ELF-1 (cell line): ENCODE measurements at places on chromosomes 3 and 15.

DNA sequence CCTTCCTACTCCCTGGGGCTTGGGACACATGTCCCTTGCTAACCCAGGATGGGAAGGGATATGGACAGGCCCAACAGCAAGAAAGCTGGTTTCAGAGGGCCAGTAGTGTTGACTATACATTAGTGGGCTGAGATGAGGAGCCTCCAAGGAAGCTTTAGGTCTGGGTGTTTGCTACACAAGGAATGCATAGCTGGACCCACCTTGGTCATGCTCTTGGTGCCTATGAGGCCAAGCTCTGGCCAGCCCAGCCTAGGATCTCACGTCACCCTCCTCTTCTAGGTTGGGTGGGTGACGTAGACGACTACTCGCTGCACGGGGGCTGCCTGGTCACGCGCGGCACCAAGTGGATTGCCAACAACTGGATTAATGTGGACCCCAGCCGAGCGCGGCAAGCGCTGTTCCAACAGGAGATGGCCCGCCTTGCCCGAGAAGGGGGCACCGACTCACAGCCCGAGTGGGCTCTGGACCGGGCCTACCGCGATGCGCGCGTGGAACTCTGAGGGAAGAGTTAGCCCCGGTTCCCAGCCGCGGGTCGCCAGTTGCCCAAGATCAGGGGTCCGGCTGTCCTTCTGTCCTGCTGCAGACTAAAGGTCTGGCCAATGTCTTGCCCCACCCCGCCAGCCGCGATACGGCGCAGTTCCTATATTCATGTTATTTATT is 653 bp upstream of the WDR6 start:
- DNase-seq = no peak

- DNase-seq = no peak
Measured at GRCh38 chr3:17355591-17355990, 386.8 kb downstream of the TBC1D5 start.

DNA sequence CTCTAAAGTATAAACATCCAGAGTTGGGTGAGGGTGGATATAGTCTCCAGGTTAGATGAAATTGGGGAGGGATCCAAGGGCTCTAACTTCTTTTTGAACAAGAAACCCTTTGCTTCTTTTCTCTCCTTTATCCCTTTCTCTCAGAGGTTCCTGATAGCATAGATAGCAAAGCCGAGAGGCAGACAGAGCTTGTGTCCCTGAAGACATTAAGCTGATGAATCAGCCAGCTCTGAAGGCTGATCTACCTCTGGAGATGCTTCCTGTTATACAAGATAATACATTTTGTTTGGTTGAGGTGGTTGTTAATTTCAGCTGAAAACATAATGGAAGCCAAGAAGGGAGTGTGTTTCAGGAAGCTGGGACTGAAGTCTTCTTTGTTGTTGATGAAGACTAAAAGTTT is 193.2 kb downstream of the PDCD6IP start:
- no peak for DNase-seq

DNA sequence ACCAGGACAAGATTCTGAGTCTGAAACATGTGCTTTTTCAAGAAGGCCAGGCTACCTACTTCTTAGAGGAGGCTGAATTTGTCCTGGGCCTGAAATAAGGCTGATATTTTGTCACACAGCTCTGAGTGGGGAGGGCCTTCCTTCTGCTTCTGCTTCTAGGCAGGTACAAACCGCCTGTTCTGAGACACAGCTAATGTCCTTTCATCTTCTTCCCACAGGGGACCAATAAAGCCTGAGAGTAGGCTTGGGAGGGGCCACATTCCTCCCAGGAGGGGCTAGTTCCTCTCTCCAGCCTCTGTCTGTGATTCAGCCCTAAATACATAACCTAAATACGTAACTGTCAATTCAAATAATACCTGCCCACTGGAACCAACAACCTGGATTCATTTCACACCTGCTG is 34.8 kb downstream of the CRYGS start:
- peak; percentile 19 for DNase-seq

- no peak for DNase-seq
Measured at GRCh38 chr3:129695230-129695629, 88.8 kb upstream of the PLXND1 start.

DNA sequence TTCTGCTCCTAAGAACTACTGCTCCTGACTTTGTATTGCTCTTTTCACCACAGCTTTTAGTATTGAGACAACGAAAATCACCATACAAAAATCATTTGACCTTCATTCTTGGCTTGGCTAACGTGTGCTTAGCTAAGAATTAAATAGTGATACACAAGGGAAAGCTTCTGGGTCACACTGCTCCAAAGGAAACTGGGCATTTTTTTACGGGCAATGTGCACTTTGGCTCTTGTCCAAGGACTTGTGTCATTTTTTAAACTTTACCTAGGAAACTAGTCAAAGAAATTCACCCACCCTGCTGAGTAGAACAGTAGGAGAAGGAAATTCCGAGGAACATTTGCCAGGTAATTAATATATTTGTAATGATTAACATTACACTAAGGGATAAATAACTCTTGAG is 19.8 kb downstream of the WDR72 start:
- no peak for DNase-seq

DNA sequence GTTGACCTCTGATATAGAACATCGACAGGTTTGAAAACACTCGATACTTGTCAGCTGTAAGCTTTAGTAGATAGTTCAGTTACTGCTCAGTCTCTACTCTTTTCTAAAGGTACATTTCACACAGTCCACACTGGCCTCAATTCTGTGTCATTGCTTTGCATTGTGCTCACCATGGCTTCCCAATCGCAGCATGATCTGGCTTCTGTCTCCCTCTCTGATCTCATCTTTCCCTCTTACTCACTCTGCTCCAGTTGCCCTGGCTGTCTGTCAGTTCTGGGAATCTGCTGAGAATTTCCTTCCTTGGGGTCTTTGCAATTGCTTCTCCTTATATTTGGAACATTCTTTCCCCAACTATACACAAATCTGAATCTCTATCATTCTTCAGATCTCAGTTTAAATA is 80.6 kb downstream of the GTF2E1 start:
- no peak for DNase-seq

DNA sequence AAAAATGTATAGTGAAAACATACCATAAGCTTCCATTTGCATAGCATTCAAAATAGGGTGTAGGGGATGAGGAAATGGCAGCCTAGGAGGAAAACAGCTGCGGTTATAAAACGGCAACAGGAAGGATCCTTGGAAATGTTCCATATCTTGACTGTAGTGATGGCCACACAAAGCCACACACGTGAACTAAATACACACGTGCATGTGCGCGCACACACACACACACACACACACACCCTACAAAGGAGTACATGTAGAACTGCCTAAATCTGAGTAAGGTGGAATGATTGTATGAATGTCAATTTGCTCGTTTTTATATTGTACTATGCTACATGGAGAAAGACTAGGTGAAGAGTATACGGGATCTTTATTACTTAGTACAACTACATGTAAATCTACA is 3.9 kb upstream of the IREB2 start:
- DNase-seq = no peak

DNA sequence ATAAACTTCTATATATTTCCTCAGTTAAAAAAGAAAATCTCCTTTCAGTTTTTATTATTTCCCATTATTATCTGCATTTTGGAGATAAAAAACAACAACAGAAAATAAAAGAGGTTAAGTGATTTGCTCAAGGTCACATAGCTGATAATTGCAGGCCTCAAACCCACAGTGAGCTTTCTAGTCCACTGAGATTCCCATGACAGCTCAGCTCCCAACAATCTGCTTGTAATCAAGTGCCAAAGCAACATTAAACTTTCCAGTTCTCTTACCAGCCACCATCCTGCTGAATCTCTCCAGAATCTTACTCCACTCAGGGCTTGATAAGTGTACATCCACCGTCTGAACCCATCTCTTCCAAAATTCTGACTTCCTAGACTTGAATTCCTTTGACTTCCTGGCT is 318.2 kb upstream of the SEMA6D start:
- DNase-seq = no peak

DNA sequence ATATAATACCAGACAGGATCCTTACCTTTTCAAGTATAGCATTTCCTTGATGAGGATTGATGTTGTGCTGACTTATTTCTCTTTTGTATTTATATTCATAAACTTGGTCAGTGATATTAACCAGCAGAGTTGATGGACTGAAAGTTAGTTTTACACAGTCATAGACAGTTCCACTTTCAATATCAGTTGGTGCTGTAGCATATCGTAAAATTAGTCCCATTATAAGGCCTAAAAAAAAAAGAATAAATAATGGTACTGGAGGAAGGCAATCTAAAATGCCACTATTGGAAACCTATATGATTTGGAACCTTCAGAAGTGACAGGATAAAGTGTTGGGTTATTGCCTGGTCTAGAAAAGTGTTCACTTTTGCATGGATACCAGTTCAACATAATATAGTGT is 16.3 kb downstream of the SLC9A9 start:
- no peak for DNase-seq

- no peak for DNase-seq
Measured at GRCh38 chr15:33636958-33637357, 326.2 kb downstream of the RYR3 start.

DNA sequence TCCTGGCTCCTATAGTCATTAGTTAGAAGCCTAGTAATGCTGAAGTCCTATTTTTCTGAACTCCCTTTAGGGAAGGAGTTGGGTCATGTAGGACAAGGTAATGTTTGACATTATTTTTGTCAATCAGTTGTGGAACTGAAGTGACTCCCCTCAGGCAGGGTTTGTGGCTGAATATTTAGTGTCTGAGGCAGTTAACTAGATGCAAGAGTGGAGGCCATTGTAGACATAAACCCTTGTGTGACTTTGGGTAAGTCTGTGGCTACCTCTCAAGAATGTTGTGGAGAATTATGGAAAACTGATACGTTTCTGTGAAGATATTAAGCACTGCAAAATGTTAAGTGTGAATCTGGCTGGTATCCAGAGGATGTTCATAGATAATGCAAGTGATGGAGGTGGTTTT is 125.2 kb upstream of the PHLDB2 start:
- DNase-seq = no peak

DNA sequence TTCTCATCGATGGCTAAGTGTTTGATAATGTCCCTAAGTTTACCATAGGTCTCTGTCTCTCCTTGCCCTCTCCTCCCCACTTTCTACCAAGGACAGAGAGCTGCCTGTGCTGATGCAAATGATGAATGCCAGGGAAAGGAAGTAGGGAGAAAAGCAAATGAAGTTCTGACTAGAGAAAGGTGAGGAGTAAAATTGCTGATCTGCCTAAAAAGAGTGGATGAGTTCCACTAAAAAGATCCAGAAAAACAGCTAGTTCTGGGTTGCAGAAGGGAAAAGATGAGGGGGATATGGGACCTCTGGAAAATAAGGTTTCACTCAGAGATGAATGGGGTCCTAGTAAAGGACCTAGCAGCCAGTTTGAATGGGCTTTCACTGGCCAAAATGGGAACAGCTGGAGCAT is 13.8 kb downstream of the MYZAP start:
- DNase-seq = no peak

DNA sequence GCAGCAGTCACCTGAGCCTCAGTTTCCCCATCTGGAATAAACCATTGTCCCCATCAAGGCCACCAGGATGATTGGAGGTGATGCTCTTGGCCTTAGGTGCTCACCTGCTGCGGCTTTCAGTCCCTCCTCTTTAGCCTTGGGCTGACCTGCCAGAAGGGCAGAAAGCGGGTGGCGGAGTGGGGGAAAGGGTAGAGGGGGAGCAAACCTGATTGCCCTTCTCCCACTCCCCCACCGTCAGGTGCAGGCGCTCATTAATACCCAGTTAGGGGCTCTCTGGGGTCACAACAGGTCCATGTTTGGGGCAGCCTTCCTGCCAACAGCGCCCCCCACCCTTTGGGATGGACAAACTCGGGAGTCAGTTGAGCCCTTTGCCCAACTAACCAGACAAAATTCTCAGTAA is 50.5 kb downstream of the GRIP2 start:
- DNase-seq = no peak

DNA sequence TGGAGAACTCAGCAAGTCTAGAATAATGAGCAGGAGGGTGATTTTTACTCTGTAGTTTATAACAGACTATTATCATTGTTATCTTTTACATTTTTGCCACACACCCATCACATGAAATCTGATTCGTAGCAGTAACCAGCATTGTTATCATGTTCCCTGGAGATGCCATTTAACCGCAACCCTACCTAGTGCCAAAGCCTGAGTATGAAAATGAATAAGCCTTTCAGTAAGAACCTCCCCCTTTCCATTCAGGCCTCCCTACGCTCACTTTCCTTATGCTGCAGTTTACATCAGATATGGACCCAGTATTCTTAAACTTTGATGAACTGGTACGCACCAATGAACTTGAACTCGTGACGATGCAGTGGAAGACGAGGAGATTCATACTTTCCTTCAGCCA is 158.7 kb upstream of the SPRED1 start:
- DNase-seq = no peak

- no peak for DNase-seq
Measured at GRCh38 chr3:41448396-41448795, 249.1 kb downstream of the CTNNB1 start.

GRCh38 chr3:1943395-1944118 is 155.1 kb upstream of the CNTN4 start:
- DNase-seq = no peak

DNA sequence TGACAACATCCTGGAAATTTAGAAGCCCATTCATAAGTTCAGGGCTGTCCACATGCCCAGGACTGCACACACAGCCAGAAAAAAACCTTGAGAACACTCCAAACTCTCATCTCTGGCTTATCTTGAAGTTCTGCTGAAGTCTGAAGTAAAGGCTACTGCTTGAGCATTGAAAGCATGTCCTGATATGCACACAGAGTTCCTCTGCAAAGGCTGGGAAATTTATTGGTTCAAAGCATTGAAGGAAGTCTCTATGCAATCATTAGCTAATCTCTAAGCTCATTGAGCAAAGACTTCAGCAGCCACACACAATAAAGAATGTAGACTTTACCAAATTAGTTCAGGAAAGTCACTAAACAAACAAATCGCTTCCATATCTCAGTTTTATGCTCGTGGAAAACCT is 162.0 kb upstream of the STT3B start:
- DNase-seq = no peak

DNA sequence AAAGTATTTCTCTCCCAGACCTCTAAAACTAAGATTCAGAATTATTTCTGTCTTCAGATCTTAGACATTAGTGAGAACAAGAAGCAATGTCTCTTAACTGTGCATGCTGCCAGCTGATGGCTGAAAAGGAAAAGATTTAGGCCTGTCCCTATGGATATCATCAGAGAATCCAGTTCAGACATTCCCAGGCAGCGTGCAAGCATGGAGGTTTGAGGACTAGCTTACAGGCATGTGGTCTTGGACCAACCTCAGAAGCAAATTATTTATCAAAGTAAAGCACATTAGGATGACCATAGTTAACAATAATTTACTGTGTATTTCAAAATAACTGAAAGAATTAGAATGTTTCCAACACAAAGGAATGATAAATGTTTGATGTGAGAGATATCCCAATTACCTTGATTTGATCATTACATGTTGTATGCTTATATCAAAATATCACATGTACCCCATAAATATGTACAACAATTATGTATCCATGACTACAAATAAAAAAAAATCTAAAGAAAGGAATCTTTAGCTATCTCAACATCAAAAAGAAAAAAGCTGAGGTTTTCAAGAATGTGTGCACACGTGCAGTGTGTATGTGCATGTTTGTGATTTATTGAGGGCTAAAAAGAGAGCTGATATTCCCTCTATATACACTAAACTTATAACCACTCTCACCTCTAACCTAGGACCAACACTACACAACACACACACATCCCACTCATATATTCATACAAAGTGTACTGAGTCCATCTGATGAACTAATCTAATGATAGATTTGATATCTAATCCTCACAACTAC is 108.9 kb upstream of the THBS1 start:
- DNase-seq = no peak
